Activated CD8-positive, alpha-beta T cell treated with anti-CD3 and anti-CD28 coated beads, Interleukin-2, amount 10 ng/mL, durations not matched to agents 7 days and 5 days (primary cell): ENCODE measurements at places on chromosomes 16 and 17. TPM values are rescaled to one million over a fixed set of nuclear protein-coding genes. Genes with fewer than 3 reads are reported as not detected.

Gene CASKIN1
- 0.63 TPM for total RNA-seq

Gene AXIN2
- 4.7 TPM for total RNA-seq

Gene EVPLL
- not detected for total RNA-seq

Gene JUP
- 5.2 TPM for total RNA-seq

Gene TMEM114
- not detected for total RNA-seq

Gene KCNH6
- not detected for total RNA-seq

Gene ZG16
- not detected for total RNA-seq
